ENCODE measurements at places on chromosomes 4 and X.

DNA sequence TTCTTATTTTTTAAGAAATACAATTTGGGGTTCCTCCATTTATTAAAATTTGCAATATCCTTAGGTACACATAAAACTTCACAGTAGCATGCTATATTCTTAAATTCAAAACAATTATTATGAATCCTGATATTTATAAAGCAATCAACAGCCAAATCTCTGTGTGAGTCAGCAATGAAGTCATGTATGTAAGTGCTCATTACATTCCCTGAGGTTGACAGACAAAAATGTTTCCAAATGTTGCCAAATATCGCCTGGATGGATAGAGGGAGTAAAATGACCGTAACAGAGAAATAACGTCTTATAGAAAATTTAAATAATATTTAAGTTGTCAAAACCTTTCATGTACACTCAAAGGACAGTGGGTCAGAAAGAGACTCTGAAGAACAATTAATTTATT is 220.0 kb downstream of the PCDH18 start:
- no peak for DNase-seq

DNA sequence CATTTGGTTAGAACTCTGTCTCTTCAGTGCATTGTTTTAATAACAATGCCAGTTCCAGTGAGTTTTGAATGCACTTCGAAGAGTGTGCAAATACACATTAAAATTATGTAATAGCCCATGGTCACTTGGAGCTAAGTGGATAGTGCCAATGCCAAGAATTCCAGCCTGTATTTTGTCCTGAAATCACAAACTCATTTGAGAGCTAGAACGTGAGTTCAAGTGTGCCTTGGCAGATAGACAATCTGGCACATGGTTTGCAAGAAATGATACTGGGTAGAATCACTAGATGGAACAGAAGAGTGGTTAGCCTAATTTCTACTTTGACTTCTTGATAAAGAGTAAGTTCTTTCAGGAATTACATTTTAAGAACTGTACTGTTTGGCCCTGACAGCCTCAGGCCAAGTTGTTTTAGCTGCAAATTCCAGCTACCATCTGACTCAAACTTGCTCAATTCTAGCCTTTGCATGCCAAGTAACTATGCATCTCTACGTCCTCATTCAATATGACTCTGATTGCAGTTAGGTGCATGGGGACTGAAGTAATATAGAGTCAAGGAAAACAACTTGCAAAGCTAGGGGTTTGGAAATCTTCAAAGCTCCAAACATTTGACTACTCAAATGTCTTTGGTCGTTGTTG is 131.9 kb upstream of the SMIM31 start:
- DNase-seq, result no peak

GRCh38 chr4:167452922-167453430 is 218.7 kb upstream of the SPOCK3 start:
- DNase-seq, result no peak

- no peak for DNase-seq
Measured at GRCh38 chr4:79396794-79397193, 11.2 kb downstream of the GK2 start.

DNA sequence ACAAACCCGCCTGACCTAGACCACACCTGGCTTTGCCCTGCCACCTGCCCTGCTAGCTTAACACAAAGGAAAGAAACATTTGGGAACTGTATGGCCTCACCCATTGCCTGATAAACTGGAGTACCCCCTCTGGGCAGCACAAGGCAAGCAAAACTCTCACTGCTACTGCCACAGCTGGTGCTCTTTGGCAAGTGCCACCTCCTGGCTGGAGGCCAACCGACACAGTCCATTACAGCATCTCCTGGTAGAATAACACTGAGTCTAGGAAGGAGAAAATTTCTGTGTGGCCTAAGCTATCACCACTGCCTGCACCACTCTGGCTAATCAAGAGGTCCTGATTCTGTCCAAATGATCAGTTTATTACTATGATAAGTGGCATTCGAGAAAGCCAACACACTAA is 18.9 kb upstream of the SPANXN3 start:
- no peak for DNase-seq

- no peak for DNase-seq
Measured at GRCh38 chrX:41734530-41734929, 10.5 kb downstream of the GPR82 start.

DNA sequence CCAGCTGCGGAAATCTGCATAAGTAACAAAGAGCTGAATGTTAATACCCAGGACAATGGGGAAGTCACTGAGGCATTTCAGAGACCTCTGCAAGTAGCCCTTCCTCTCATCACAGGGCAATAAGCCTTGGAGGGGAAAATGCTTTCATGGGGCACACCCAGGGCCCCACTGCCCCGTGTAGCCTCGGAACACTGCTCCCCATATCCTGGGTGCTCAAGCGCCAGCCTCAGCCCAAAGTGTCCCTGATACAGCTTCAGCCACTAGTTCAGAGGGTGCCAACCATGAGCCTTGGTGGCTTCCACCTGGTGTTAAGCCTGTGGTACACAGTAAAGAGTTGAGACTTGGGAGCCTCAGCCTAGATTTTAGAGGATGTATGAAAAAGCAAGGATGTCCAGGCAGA is 402.8 kb upstream of the CXorf51A start:
- DNase-seq, result no peak

- no peak for DNase-seq
Measured at GRCh38 chr4:52889354-52889753, 27.2 kb downstream of the RASL11B start.

- DNase-seq, result no peak
Measured at GRCh38 chrX:30943984-30944383, 54.9 kb upstream of the TAB3 start.

- DNase-seq, result no peak
Measured at GRCh38 chr4:154953691-154954090, 172.6 kb downstream of the RBM46 start.

- DNase-seq, result no peak
Measured at GRCh38 chrX:46687619-46688018, 71.3 kb downstream of the SLC9A7 start.

DNA sequence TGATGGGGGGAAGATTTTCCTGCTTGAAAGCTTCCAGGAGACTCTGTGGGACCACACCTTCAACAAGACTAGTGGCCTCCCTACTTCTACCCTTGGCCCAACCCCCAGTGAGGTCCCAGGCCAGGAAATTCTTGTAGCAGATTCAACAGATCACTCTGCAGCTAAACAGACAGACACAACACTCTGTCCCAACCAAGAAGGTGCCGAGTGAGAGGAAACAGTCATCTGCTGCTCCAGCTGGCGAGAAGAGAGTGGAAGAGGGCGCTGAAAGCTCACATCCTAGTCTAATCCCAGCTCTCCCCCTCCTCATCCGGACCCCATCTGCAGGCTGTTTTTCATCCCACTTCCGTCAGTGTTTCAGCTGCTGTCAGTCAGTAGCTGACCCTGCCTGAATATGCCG is 63.4 kb downstream of the CHRDL1 start:
- no peak for DNase-seq

- DNase-seq, result no peak
Measured at GRCh38 chrX:27751976-27752375, 55.8 kb upstream of the MAGEB10 start.

GRCh38 chr4:101104312-101105052 is 242.8 kb downstream of the PPP3CA start:
- DNase-seq, result no peak

DNA sequence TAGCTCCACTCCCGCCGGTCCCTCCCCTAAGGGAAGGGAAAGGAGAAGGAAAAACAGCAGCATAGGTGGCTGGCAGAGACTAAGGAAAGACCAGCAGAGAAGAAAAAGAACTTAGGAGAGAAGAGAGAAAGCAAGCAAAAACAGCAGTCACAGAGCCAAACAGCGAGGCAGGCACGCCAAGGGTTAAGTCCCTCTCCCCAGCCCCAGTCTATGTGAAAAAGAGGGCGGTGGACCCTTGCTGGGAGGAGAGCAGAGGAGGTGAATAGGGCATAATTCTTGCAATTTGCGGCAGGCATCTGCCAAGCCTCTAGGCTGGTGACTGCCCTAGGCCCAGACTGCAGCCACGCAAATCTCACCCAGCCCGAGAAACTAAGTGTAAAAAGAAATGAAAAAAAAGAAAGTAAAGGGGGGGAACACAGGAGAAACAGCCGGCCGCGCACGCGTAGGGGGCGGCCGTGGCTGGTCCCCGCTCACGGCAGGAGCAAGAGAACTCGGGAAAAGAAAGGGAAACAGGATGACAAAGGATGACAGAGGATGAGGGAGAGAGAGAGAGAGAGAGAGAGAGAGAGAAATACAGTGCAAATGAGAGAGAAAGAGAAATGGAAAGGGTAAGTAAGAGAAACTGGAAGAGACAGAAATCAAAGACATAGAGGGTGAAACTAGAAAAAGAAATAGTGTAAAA is 48.6 kb downstream of the MAGEA9 start:
- DNase-seq, result peak; percentile 23

DNA sequence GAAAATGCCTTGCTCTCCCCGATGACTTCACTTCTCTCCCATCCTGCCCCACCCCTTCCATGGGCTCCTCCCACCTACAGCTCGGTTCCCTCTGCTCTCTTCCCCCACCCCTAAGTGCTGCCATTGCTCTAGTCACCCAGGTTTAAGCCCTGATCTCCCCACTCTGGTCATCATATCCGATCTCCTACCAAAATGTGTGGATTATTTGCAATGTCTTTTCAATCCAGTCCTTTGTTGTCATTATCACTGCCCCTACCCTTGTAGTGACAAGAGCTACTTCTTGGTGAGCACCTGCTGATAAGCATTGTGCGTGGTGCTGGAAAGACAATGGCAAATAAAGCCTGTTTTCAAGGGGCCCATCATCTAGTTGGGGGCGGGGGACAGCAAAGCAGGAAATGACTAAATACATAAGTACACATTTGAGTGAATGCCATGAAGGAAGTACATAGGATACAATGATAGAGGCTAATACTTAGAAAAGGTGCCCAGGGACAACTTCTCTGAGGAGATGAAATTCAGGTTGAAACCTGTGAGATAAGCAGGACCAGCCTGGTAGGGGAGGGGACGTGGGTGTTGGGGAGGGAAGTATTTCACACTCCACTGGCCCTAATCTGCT is 63.8 kb downstream of the DLG3 start:
- DNase-seq, result peak; percentile 12

DNA sequence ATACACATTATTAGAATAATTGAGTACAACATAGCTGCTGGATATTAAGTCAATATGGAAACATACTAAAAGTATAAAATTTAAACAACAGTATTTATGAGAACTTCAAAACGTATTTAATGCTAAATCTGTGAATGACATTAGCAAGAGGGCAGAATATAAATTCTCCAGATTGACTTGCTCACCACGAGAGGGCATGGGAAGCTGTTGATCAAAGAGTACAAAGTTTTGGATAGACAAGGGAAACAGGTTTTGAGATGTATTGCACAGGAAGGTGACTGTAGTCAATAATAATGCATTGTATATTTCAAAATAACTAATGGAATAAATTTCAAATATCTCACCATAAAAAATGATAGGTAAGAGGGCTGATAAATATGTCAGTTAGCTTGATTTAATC is 768.2 kb downstream of the CENPC start:
- DNase-seq, result no peak

GRCh38 chr4:36709991-36710390 is 428.6 kb downstream of the DTHD1 start:
- no peak for DNase-seq

DNA sequence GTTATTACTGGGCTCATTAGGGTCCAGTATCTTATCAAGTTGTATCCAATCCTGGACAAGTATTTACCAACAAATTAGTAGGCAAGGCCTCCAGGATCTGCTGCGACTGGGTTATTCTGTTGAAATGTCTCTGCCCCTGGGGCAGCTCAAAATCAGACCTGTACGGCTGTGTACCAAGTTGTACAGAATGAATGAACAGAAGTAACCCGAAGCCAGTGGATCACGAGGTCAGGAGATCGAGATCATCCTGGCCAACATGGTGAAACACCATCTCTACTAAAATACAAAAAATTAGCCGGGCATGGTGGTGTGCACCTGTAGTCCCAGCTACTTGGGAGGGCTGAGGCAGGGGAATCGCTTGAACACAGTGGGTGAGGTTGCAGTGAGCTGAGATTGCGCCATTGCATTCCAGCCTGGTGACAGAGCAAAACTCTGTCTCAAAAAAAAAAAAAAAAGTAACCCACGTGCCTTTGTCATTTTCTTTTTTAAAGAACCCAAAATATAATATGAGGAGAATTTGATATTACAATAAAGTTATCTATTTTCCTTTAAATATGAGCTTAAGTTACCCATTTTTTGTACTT is 127.3 kb downstream of the CBR4 start:
- DNase-seq, result no peak

DNA sequence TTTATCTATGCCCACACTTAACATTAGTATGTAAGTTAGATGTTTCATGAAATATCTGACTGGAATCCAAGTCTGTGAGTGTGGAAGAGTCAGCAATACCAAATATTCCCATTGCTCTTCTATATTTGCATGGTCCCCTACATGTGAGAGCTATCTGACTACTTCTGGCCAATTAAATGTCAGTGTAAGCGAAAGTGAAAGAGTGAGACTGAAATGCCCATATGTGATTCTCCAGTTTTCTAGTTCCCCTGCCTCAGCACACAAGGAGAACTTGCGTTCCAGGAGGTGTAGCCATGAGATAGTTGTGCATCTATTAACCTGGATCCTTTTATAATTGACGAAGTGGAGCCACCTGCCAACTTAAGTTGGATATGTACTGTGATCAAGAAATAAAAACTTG is 50.1 kb upstream of the GLRB start:
- no peak for DNase-seq

GRCh38 chr4:110533940-110534339 is 58.0 kb downstream of the ENPEP start:
- DNase-seq, result no peak

GRCh38 chr4:113397114-113397701 is 347.8 kb downstream of the ANK2 start:
- no peak for DNase-seq

GRCh38 chrX:19613645-19614323 is 98.5 kb upstream of the MAP3K15 start:
- DNase-seq, result no peak

GRCh38 chrX:118126286-118126685 is 9.7 kb upstream of the KLHL13 start:
- DNase-seq, result no peak
